Gastrocnemius medialis (tissue), 4 donors: ENCODE measurements at places on chromosomes 5 and 9. TPM values are rescaled to one million over a fixed set of nuclear protein-coding genes. Genes with fewer than 3 reads are reported as not detected.

- DNase-seq, result no peak
Observed at GRCh38 chr5:77449981-77450380, 42.1 kb downstream of the WDR41 start.

The CFAP157 gene
- total RNA-seq, result not detected

- DNase-seq, result no peak
Observed at GRCh38 chr9:15512889-15513288, 2.1 kb upstream of the PSIP1 start.

The TSSK1B gene
- total RNA-seq, result not detected

DNA sequence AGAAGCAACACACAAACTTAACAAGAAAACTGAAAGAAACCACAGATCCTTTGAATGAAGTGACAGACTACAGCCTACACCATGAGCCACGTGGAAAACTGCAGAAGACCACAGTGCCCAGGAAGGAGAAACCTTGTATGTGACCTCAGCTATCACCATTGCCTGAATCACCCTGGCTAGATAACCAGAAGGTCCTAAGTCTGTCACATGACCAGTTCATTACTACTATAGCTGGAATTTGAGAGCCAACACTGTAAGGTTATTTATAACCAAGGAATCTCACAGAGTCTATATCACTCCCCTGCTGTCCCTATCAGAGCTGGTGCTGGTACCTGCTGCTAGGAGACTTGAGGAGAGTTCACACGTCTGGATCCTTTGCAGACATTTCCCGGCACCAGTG lies 90.3 kb upstream of the FBXL17 start:
- no peak for DNase-seq

DNA sequence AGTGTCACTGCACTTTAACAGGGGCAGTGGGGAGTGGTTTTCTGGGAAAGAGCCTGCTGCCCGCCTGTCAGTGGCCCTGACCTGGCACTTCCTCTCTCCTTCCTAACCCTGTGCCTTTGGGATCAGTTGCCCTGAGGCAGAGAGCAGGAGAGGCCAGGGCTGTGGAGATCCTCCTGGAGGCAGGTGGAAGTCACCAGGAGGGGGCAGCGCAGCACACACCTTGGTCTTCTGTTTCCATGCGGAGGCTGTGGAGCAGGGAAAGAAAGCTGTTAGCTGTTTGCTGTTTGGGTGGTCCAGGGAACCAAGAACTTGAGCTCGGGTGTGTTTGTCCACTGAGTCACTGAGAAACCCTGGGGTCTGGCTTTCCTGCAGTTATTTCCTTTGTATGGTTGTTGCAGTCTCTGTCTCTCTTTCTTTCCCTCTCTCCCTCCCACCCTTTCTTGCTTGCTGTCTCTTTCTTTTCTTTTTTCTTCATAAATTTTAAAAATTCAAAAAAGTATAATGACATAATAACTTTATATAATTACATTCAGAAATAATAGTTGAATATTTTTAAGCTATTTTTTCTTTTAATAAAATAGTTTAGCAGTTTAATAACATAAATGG lies 28.1 kb downstream of the NTRK2 start:
- peak; percentile 15 for DNase-seq

GRCh38 chr5:147417135-147417813 lies 92.6 kb downstream of the DPYSL3 start:
- peak; percentile 13 for DNase-seq

- DNase-seq, result no peak
Observed at GRCh38 chr5:159392871-159393270, 62.6 kb upstream of the IL12B start.

GRCh38 chr5:2188661-2189060 lies 305.9 kb upstream of the IRX4 start:
- DNase-seq, result no peak

- peak; percentile 48 for DNase-seq
Observed at GRCh38 chr5:72842816-72843215, 26.4 kb downstream of the TNPO1 start.

The PCDHGA3 gene
- total RNA-seq, result 2.8 TPM
